ENCODE measurements at places on chromosomes 7 and 10.

DNA sequence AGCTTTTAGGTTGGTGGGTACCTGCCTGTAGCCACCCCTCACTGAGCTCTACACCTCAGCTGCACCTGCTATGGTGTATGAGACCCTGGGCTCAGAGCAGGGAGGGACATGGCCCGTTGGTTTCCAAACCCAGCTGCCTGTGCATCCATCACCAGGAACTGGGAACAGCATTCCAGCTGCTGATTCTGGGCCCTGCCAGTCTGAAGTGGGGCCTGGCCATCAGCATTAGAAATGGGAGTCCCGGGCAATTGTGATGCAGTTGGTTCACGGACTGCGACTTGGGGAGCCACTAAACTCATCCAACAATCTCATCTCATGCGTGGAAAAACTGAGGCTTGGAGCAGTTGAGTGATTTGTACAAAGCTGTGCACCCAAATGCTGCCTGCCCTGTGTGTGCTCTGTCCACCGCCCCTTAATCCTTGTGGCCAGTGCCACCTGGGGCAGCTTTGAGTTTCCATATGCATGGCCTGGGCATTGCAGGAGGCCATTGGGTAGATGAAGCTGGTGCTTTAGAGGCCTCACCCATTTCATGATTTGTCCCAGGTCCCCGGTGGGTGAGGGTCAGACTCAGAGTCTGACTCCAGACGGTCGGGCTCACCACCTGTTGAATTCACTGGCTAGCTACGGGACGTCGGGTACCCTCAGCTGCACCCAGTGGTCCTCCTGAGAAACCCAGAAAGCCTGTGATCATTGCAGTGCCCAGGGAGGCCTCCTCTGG, 109.0 kb upstream of the SHH start:
- DNase-seq = no peak

GRCh38 chr7:130009848-130010688, 41.1 kb downstream of the ZC3HC1 start:
- no peak for DNase-seq

DNA sequence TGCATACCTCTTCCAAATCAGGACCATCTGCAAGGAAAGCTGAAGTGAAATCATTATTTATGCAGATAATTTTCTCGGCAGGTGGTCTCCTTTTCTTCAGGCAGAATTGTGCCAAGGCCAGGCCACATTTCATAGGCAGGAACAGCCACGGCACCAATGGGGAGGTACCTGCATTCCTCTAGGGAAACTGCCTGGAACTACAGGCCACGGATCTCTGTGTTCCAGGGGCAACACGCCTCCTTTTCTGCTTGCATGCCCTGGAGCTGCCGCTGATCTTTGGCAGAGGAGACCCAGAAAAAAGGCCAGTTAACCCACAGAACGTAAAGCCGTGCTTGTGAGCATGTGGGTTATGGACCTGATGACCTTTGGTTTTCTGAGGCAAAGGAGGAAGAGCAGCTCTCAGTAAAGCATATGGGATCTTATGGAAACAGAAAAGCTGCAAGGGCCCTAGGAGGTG, 111.2 kb upstream of the KIAA1217 start:
- no peak for DNase-seq

GRCh38 chr10:80473096-80473657, 19.1 kb downstream of the TSPAN14 start:
- no peak for DNase-seq

DNA sequence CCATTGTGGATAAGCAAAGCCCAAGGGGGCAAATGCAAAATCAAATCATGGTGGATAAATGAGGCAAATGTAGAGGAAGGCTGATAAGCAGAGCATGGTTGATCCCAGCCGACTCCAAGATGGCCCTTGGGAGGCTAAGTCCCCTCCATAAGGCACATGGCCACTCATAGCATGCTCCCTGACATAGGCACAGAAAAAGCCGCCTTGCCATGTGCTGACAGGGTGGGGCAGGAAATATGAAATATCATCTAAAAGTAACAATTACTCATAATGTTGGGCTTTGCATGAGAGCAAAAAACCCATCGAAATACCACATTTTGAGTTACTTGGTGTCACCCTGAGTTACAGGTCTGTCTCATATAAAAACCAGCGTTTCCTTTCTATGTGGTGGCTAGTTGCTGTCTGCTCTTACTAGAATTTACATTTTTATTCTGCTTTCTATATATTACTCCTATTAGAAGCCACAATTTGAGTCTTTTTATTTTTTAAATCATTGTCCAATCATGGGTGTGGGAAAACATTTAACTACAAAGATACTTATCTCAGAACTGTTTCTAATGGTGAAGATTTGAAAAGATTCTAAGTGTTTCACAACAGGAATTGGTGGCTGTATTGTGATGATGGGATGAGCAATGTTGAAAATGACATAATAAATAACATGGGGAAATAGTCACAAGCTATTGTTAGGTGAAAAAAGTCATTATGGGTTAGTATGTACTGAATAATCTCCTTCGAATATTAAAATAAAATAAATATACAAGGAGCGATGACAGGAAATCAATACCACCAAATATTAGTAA, 102.7 kb downstream of the CUBN start:
- peak; percentile 69 for DNase-seq

DNA sequence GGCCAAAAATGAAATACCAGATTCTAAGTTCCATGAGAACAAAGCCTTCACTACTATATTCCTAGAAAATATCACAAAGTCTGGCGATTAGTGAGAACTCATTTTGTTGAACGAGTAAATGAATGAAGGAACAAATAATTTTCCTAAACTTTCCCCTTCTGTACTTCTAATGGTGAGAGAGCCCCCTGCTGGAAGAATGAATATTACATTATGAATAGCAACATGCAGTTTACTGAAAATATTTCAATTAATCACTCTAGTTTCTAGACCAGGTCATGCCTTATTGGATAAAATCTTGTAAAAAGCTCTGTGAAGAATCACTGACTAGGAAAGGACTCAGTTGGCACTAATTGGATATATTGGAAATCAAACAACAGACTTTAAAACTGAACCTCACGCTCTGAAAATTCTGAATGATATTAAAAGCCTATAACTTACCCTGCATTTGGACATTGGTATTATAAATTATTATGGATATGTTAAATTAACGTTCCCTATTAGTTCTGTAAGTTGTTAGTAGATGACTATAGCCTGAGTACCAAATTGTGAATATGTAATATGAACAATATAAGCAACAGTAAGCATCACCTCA, 32.4 kb upstream of the MTPN start:
- no peak for DNase-seq
